ENCODE measurements at places on chromosomes 3 and 15. TPM values are rescaled to one million over a fixed set of nuclear protein-coding genes. Genes with fewer than 3 reads are reported as not detected.

SLC28A2 gene
- not detected for total RNA-seq

NEIL1 gene
- total RNA-seq, result 5.1 TPM

GOLGA8M gene
- total RNA-seq, result 1.5 TPM

RTP4 gene
- total RNA-seq, result 1.2 TPM

ADGRG7 gene
- total RNA-seq, result not detected

CCR8 gene
- total RNA-seq, result not detected
